Progenitor cell of endocrine pancreas (in vitro differentiated cells): ENCODE measurements at places on chromosomes 5 and 9. TPM values are rescaled to one million over a fixed set of nuclear protein-coding genes. Genes with fewer than 3 reads are reported as not detected.

Gene FRMD3
- 0.65 and 0.73 TPM in 2 replicates for total RNA-seq

Gene ODF2
- total RNA-seq, result 38.6 and 45.0 TPM in 2 replicates

Gene TAF1L
- not detected in 2 replicates for total RNA-seq

Gene RRAGA
- total RNA-seq, result 52.6 and 53.3 TPM in 2 replicates

Gene SLC36A3
- total RNA-seq, result not detected in 2 replicates

Gene NIPAL4
- not detected in 2 replicates for total RNA-seq

Gene SMIM33
- total RNA-seq, result not detected in 2 replicates

Gene FABP6
- total RNA-seq, result 0.55 TPM in 1 of 2 replicates, not detected in the other

Gene SOHLH1
- not detected in 2 replicates for total RNA-seq

Gene SLC6A18
- total RNA-seq, result not detected in 2 replicates

Gene CDK9
- 90.9 and 100 TPM in 2 replicates for total RNA-seq

Gene PCDHB16
- 11.9 and 14.3 TPM in 2 replicates for total RNA-seq

Gene HSPA4
- total RNA-seq, result 133 and 138 TPM in 2 replicates

Gene OGN
- not detected in 2 replicates for total RNA-seq

Gene STK32A
- 1.3 and 2.4 TPM in 2 replicates for total RNA-seq

Gene CAPSL
- 0.93 and 1.1 TPM in 2 replicates for total RNA-seq

Gene CXXC5
- 79.1 and 88.2 TPM in 2 replicates for total RNA-seq

Gene GMCL2
- total RNA-seq, result not detected in 2 replicates

Gene ASPN
- not detected in 2 replicates for total RNA-seq

Gene STC2
- 12.2 and 20.2 TPM in 2 replicates for total RNA-seq

Gene LYRM7
- total RNA-seq, result 5.9 and 6.1 TPM in 2 replicates

Gene NTRK2
- 4.7 and 7.8 TPM in 2 replicates for total RNA-seq

Gene BHMT2
- total RNA-seq, result 0.64 and 1.2 TPM in 2 replicates

Gene IL4
- not detected in 2 replicates for total RNA-seq

Gene GNA14
- 0.14 and 0.31 TPM in 2 replicates for total RNA-seq

Gene RNF224
- total RNA-seq, result 0.27 and 0.53 TPM in 2 replicates

Gene RASEF
- total RNA-seq, result 13.1 and 14.1 TPM in 2 replicates

Gene CCDC171
- 5.1 and 7.7 TPM in 2 replicates for total RNA-seq

Gene SOX30
- total RNA-seq, result not detected in 2 replicates

Gene CDH6
- total RNA-seq, result 132 and 173 TPM in 2 replicates

Gene ZER1
- total RNA-seq, result 38.4 and 42.2 TPM in 2 replicates

Gene PPP6C
- 29.4 and 32.5 TPM in 2 replicates for total RNA-seq

Gene CD74
- total RNA-seq, result 41.3 and 45.8 TPM in 2 replicates

Gene ADGRV1
- total RNA-seq, result 82.3 and 87.6 TPM in 2 replicates

Gene AJM1
- total RNA-seq, result 5.1 and 5.8 TPM in 2 replicates

Gene ORM2
- 3.2 and 5.4 TPM in 2 replicates for total RNA-seq

Gene PDCD1LG2
- not detected in 2 replicates for total RNA-seq

Gene AGXT2
- total RNA-seq, result not detected in 2 replicates

Gene NUTM2F
- total RNA-seq, result 0.16 TPM in 1 of 2 replicates, not detected in the other

Gene ACSL6
- 0.19 and 0.36 TPM in 2 replicates for total RNA-seq

Gene TPPP
- total RNA-seq, result 2.6 and 2.9 TPM in 2 replicates

Gene CDX1
- 0.31 and 0.43 TPM in 2 replicates for total RNA-seq

Gene PCDHGA3
- total RNA-seq, result 0.80 and 0.81 TPM in 2 replicates

Gene PCDHB12
- total RNA-seq, result 5.4 and 7.2 TPM in 2 replicates

Gene FBXO38
- 65.0 and 68.1 TPM in 2 replicates for total RNA-seq

Gene PCDHA3
- 1.5 and 2.4 TPM in 2 replicates for total RNA-seq

Gene CDH12
- 2.8 TPM in 2 replicates for total RNA-seq

Gene CCDC192
- 0.60 TPM in 1 of 2 replicates, not detected in the other for total RNA-seq

Gene TMEM171
- 7.1 and 7.7 TPM in 2 replicates for total RNA-seq

Gene SVEP1
- total RNA-seq, result 0.26 and 0.42 TPM in 2 replicates
